ENCODE measurements at places on chromosomes 2 and 18.

DNA sequence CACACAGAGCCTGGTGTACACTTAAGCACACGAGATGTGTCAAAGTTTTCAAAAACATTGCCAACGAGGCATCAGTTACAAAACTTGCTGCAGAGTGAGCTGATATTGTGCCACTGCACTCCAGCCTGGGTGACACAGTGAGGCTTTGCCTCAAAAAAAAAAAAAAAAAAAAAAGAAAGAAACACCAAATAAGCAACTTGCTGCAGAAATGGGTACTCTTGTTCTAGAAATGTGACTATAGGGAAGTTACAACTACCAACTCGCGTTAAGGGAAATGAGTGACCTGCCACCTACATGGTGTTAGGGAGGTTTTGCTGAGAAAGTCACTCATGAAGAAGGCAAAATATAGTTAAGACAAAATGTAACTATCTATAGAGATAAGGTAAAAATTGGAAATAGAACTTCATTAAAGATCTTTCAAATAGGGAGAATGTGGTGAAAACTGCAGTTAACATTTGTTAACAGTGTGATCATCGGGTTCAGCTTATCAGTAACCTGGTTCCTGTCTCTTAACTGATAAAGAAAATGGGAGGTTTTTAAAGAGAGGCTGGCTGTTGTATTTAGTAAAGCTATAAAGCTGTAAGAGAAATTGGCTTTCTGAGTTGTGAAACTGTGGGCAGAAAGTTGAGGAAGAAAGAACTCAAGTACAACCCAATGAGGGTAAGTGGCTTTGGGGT lies at the start of gene IL1RL1:
Gene IL1RL1 (plus strand): TSS at position 600 of the 677 bp plus-strand sequence. CDS start 26,702 bp downstream, outside the sequence.
- DNase-seq = no peak

GRCh38 chr2:66034467-66034866 lies 400.5 kb upstream of the MEIS1 start:
- DNase-seq = no peak

GRCh38 chr2:200130762-200131166 lies 175.4 kb downstream of the MAIP1 start:
- DNase-seq = no peak

- no peak for DNase-seq
Observed at GRCh38 chr2:18740474-18740881, 151.1 kb upstream of the NT5C1B start.

- DNase-seq = no peak
Observed at GRCh38 chr2:46117379-46117778, 179.8 kb upstream of the EPAS1 start.

- no peak for DNase-seq
Observed at GRCh38 chr2:102110596-102111334, 31.8 kb upstream of the IL1R1 start.

- no peak for DNase-seq
Observed at GRCh38 chr2:62611854-62612253, 93.7 kb upstream of the EHBP1 start.

DNA sequence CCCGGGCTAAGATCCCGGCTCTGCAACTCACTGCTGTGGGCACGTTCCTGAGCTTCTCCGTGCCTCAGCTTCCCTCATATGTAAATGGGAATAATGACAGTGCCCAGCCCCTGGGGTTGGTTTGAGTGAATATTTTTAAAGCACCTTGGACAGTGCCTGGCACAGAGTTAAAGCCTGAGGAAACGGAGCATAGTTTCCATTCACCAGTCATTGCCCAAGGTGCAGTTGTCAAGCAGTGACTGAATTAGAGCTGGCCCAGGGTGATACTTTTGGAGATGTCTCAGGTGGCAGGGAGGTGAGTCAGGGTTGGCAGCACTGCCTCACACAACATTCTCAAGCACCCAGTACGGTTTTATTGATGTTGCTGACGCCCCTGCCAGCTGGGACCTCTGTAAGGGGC lies 12.2 kb downstream of the TMEM177 start:
- no peak for DNase-seq

DNA sequence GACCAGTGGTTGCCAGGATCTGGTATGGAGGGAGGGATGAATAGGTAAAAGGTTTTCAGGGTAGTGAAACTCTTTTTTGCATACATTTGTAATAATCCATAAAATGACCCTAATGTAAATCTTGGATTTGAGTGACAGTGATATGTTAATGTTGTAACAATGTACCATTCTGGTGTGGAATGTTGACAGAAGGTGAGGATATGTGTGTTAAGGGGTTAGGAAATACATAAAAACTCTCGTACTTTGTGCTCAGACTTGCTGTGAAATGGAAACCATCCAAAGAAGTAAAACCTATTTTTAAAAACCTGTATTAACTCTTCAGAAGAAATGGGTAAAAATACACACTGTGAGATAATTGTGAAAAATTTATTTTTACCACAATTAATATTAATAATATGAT lies 66.2 kb downstream of the SYT4 start:
- DNase-seq = no peak

- DNase-seq = no peak
Observed at GRCh38 chr18:78685250-78685979, 294.2 kb upstream of the SALL3 start.

- DNase-seq = no peak
Observed at GRCh38 chr2:55231546-55232083, 478 bp downstream of the CLHC1 start.

GRCh38 chr2:68980956-68981355 lies 6.5 kb downstream of the GKN1 start:
- DNase-seq = no peak

- peak; percentile 64 for DNase-seq
Observed at GRCh38 chr2:46776687-46777327, 138.8 kb downstream of the MCFD2 start.

- no peak for DNase-seq
Observed at GRCh38 chr2:173059292-173059691, 16.4 kb upstream of the MAP3K20 start.

- DNase-seq = peak; percentile 73
Observed at GRCh38 chr18:77650799-77651385, 401.2 kb downstream of the GALR1 start.

- DNase-seq = no peak
Observed at GRCh38 chr2:186714611-186715010, 20.8 kb downstream of the FAM171B start.

GRCh38 chr18:75635096-75635495 lies 207.6 kb upstream of the SMIM21 start:
- DNase-seq = peak; percentile 27

DNA sequence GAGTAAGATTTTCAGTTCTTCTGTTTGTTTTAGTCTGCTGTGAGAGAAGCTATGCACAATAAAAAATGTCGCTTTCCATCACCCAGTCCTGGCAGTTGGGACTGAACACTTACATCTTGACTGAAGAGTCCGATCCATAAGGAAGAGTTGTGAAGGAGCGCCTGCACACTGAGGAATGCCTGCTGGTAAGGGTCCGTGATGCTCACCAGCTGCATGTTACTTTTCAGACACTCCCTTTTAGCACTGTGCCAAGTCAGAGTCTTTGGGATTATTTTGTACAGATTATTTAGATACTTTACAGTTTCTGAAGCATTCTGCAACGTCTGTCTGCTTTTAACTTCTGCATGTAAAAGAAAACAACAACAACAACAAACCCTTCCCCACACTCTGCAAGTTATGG lies 42.6 kb upstream of the CD302 start:
- no peak for DNase-seq

GRCh38 chr2:233602076-233602475 lies 15.4 kb upstream of the UGT1A8 start:
- DNase-seq = no peak

- DNase-seq = no peak
Observed at GRCh38 chr2:18971628-18972027, 382.3 kb upstream of the NT5C1B start.

- no peak for DNase-seq
Observed at GRCh38 chr2:51011693-51012092, 20.2 kb downstream of the NRXN1 start.

DNA sequence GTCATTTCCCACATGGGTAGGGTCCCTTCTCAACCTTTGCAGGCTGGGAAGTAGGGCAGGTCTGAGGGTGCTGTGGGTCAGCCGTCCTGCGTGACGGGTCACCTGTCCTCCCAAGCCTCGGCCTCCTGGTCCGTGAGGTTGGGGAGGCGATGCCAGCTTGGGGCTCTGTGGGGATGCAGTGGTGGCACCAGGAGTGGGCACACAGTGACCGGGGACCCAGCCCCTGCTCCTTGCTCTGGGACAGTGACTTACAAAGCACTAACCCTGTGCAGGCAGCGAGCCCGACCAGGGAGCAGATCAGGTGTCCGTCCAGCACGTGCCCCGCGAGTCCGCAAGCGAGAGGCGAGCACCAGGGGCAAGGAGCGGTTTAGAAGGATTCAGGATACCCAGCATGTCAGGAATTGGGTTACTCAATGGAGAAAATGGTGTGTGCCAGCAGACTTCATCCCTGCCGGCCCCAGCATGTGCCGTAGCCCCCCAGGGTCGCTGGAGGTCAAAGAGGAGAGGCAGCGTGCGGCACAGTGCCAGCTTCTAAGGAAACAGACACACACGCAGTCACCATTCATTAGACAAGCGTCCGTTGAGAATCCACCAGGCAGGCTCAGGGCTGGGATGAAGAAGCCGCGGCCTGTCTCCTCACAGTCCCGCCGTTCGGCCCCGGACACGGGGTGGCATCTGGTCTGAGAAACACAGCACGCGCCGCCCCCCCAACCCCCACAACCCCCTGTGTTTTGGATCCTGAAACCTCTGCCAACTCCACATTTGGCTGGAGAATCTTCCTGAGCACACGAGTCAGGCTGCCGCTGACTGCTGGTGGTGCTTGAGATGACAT lies 11.7 kb downstream of the COLEC11 start:
- DNase-seq = no peak

DNA sequence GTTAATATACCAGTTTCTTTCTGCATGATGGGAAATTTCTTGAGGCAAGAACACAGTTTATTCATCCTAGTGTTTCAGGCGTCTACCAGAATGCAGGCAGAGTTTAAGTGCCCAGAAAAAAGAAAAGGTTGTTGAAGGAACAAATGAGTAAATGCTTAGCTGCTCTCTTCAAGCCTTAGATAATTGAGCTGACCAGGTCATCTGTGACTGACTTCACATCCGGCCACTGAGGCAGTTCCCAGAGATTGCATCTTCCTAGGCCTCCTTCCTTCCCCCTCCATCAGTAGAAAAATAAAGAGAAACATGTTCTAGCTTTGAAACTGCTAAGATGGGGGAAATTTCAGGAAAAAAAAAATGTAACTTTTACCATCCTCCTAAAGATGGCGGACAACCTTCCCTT lies 9.4 kb upstream of the TMEM163 start:
- DNase-seq = no peak

DNA sequence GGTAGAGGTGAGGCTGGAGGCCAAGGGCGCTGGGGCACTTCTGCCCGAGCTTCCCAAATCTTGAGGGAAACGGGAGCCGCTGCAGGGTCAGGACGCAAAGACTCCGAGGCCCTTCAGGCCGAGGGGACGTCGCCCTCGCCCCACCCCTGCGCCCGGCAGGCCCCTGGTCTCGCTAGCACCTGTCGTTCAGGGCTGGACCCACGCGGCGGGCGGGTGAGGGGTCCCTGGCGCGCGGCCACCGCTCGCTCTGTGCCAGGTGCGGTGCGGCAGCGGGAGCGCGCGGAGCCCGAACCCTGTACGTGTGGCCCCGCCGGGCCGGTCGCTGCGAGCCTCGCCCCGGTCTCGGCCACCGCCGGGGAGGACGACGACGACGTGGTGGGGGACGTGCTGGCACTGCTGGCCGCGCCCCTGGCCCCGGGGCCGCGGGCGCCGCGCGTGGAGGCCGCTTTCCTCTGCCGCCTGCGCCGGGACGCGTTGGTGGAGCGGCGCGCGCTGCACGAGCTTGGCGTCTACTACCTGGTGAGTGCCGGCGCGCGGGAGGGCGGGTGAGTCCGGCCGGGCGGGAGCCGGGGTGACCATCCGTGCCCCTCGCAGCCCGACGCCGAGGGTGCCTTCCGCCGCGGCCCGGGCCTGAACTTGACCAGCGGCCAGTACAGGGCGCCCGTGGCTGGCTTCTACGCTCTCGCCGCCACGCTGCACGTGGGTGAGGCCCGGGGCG lies 4.9 kb downstream of the ERFE start:
- DNase-seq = no peak

GRCh38 chr2:152339556-152340286 lies 4.7 kb downstream of the FMNL2 start:
- no peak for DNase-seq

DNA sequence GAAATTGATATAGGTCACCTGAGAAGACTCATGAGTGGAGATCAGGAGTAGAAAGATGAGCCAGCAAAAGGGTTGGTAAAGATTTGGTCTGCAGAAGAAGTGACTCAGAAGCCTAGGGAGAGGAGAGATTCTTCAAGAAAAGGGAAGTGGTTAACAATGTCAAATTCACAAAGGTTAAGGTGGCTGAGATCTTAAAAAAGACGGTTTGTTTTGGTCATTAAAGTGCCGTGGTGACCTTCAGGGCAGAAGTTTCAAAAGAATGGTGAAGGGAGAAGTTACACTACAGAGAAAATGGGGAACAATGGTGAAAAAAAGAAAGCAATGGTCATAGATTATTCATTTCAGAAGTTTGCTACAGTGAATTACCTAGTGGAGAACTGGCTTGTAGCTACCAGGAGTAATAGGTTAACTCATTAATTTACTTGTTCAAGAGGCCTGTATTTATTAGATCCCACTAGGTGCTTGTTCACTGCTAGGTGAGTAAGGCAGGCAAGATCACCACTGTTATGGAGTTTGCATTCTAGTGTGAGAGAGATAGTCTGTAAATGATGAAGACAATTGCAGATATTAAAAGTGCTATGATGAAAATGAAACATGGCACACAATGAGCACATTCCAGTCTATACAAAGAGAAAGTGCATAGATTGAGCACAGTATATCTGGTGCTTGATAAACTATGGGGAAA lies 43.0 kb downstream of the FBXO48 start:
- DNase-seq = no peak

- no peak for DNase-seq
Observed at GRCh38 chr2:111936881-111937280, 38.5 kb downstream of the MERTK start.

Data from COR-L47 (cell line).